ENCODE measurements at places on chromosomes 7 and 10.

GRCh38 chr7:121561717-121562116 is 165.6 kb upstream of the FAM3C start:
- DNase-seq, result no peak

- no peak for DNase-seq
Observed at GRCh38 chr7:97873606-97874005, 1.4 kb upstream of the ASNS start.

DNA sequence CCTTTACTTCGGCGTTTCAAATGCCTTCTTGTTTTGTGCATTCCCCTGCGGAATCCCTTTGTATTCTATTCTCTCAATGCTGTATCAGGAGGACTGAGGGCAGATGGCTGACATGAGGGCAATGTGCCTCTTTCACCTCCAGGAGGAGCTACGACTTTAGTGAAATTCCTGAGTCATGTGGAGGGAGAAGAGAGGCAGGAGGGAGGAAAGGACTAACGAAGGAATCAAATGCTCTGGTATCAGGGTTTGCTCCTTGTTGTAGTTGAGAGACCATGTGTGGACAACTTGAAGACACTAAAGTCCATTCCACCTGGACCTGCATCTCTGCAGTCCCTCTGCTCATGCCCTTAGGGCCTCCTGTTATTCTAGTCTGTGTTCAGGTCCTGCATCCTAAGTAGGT is 40.2 kb upstream of the PRSS58 start:
- no peak for DNase-seq

DNA sequence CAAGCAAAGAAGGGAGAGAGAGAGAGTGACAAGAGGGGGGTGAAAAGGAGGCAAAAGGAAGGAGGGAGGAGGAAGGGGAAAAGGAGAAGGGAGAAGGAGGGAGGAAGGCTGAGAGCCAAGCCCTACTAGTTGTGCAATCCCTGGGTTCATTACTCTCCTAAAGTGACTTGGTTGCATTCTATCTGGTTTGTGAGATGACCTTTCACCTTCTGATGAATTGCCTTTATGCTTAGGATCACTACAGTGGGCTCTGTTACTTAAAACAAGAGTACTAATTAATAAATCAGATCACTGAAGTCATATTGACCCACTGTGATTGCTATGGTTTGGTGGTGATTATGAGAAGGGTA is 144.9 kb downstream of the KIF20B start:
- no peak for DNase-seq

DNA sequence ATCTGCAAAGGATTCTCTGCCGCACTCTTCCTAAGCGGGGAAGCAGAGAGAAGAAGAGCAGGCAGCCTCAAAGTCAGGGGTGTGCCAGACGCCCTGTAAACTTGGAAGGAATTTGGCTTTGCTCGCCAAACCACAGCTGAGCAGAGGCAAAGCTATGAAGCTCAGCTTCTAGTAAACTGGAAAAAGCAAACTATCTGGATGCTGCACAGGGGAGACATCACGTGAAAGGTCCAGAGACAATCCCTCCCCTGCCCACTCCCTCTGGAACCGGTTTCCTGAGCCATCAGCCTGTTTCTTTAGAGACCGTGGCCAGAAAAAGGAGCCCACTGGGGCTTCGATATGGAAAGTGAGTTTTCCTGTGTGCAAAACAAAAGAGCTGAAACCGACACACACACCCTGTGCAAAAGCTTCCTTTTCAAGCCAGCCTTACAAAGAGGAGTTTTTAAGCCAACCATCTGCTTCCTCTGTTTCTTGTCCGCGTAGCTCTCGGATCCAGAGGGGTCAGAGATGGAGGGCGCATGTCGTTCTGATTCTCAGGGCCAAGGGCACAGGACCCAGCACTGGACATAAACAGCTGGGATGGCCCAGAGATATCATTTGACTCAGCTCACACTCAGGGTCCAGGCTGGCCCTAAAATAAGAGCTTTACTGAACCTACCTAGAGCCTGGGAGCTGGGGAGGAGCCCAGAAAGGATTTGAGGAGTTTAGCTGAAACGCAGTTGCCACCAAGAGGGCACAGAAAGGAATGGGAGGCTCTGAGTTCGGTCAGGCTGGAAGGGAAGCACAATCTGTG is 58.2 kb upstream of the DNAAF5 start:
- DNase-seq, result no peak

DNA sequence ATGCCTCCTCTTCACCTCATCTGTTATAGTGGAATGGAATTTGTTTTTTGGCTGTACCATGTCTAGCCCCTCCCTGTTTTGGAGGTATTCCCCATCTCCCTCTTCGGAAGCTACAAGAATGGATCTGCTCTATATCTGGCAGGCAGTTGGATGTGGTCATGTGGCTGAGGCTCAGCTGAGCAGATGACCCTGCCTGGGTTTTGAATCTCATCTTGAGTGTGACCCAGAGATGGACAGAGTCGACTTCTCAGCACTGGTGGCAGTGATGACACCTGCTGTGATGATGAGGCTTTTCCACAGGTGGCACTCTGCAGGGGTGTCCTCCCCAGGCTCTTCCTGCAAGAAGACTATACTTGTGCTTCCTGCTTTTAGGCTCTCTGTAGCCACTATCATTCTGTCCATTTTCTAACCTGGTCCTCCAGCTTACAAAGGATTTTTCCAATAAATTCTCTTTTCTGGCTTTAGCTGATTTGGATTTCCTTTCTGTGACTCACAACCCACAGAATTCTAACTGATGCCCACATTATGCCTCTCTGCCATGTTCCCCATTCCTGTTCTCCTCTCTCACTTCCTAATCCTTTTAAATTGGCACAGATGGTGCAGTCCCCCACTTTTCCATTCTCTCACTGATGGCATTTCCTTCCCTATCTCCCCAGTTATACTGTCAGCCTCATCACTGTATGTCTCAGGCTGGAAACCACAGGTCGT is 7.5 kb upstream of the ARHGAP22 start:
- DNase-seq, result no peak

GRCh38 chr7:33711231-33712019 is 193.9 kb upstream of the BMPER start:
- DNase-seq, result no peak

Data from stimulated activated CD4-positive, alpha-beta T cell treated with anti-CD3 and anti-CD28 coated beads, Interleukin-2, amount 100 ng/mL, for 24 hours (primary cell).